ENCODE measurements at places on chromosomes 16 and 17.

DNA sequence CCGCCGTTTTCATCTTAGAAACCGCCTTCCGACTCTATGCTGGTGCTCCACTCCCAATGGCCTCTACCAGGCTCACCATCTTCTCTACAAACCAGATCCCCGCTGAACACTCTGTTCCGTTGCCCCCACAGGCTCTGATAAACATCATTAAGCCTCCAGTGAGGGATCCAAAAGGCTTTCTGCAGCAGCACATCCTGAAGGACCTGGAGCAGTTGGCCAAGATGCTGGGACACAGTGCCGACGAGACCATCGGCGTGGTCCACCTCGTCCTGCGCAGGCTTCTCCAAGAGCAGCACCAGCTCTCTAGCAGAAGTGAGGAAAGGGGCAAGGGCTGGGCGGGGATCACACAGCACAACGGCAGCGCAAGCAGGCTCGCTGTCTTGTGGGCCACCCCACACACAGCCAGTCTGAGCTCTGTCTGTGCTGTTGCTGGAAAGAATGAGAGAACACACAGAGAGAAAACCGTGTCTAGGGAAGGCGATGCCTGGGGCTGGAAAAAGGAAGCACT is 33.5 kb upstream of the ENDOV start:
- no peak for DNase-seq

GRCh38 chr17:34584805-34585416 is 5.5 kb downstream of the TMEM132E start:
- DNase-seq: no peak

DNA sequence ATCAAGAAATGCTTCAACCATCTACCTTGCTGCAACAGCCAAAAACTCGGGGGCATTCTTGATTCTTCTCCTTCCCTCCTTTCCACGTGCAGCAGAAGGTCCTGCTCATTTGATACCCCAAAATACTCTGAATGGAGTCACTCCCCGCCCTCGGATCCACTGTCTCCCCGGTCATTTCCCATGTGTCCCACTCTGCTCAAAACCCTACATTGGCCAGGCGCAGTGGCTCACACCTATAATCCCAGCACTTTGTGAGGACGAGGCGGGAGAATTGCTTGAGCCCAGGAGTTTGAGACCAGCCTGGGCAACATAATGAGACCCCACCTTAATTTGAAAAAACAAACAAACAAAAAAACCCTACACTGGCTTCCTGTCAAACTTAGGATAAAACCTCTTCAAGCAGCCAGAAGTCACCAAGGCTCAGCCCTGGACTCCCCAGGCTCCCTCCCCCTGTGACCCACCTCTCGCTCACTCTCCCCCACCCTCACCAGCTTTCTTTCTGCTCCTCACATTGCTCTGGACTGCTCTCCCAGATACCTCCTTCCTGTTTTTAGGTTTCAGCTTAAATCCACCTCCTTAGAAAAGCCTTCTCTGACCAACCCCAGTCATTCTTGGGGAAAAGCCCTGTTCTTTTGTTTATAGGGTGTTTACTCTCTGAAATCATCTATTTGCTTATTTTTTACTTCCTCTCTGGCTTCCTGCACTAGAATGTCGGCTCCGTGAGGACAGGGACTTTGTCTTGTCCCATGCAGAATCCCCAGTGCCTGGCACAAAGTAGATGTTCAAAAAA is 2.8 kb downstream of the SLC13A2 start:
- DNase-seq: no peak

DNA sequence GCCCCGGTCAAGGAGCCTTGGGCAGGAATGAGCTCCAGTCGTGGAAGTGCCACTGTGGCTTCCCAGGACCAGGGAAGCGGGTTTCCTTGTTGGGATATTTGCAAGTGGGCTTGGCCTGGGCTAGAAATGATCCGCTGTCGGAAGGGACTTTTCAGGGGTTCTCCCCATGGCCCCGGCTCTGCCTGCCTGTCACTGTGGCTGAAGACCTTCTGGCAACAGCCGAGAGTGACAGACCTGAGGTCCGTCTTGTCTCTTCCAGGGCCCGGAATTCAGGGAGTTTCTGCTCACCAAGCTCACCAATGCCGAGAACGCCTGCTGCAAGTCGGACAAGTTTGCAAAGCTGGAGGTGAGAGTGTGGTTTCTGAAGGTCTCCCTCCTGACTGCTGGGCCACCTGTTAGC is 57.7 kb downstream of the OR1D5 start:
- DNase-seq: no peak

GRCh38 chr17:29622337-29623282 is at the start of gene CORO6:
Gene CORO6 (minus strand): TSS chr17:29622912. CDS start chr17:29621421, 1,491 bp downstream.
- DNase-seq: peak; percentile 42
